ENCODE measurements at places on chromosomes 4 and X.

DNA sequence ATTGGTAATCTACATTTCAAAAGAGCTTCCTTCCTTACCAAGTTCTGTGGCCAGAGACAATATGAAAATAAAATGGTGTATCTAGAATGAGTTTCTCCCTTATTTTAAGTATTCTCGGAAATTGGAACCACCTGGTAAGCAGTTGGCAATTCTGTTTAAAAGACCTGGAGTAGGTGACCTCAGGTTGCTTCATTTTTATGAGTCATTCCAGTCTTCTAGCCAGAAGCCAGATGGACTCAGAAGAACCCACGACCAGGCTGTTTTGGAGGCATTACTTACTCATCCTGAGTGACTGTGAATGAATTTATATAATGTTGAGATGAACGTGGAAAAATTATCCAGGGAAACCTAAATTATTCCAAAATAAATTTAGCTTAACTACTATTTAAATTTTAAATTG lies 9.1 kb downstream of the BMPR1B start:
- no peak for DNase-seq

GRCh38 chr4:176274441-176274840 lies 5.4 kb upstream of the ASB5 start:
- no peak for DNase-seq

GRCh38 chrX:65933085-65933589 lies 106.7 kb downstream of the VSIG4 start:
- no peak for DNase-seq

GRCh38 chr4:148654131-148654530 lies 211.9 kb upstream of the NR3C2 start:
- DNase-seq = no peak

DNA sequence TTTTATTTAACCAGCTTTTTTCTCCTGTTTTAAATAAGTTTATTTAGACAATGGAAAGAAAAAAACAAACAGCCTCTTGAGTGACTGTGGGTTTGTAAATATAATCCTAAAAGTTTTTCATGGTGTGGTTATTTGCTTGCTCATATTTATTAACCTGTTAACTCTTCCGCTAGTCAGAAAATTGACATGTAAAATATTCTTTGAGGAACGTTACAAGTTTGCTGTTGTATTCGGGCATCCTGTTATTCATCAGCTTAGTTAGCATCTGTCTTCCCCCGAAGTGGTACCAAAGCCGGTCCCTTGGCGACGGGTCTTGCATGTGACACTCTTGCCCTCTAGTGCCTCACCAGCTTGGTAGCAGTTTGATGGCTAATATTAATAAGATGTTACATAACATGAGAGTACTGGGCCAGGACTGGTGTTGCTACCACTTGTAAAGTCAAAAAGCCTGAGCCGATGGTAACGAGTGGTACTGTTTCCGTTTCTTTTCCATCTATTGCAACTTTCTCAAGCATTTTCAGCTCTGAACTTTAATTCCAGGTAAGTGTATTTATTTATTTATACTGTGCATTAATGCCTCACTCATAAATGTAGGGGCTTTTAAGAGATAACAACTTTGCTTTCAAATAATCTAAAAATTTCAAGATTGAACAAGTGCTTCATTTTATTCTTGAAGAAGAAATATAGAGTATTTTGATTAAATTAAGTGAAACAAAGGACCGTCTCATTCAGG lies at the start of gene NDST3:
NDST3 (plus strand) TSS at position 434 of the 733 bp plus-strand sequence. CDS start 19,425 bp downstream, outside the sequence.
- no peak for DNase-seq

DNA sequence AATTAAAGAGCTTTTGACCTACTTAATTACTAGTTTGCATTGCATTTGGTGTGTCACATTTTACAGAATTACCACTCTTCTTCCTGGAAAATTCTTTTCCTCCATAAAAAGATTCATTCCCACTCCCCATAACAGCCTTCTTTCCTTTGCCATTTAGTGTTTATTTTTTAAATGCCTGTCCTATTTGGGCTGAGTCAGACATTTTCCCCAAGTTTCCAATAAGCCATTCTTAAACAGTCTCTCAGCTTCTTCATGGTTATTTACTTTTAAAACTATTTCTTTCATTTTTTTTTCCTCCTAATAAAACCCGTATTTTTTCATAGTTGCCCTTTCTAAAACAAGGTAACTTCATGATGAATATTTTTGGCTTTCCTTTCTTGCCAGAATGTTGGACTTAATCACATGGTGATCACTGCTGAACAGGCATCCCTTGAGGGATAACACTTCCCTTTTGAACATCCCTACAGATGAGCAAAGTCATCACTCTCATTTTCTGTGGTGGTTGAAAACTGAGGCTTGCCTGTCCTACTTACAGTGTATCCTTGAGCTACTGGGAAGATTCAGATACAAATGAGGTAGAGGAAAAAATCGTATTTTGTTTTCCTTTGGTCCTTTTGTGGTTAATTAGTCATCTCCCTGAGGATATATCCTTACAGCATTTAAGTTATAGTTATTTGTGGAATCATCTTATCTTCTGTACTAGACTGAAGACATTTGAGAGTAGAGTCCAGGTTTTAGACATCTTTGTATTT lies 520.5 kb upstream of the NR3C2 start:
- no peak for DNase-seq

- DNase-seq = no peak
These were observed 222.6 kb downstream of the NDST4 start for GRCh38 chr4:114890773-114891172.

DNA sequence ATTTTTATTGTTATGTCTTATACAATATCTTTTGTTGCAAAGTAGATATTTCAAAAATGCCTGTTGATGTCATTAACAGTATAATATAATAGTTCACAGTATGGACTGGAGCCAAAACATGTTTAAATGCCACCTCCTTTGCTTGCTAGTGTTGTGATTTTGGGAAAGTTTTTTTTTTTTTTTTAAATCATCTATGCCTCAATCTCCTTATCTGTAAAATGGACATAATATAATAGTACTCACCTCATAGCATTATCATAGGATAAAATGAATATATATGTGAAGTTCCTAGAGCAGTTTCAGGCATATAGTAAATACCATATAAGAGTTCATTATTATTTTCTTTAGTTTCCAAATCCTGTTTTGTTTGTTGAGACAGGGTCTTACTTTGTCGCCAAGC lies 18.3 kb upstream of the MRPL1 start:
- no peak for DNase-seq

DNA sequence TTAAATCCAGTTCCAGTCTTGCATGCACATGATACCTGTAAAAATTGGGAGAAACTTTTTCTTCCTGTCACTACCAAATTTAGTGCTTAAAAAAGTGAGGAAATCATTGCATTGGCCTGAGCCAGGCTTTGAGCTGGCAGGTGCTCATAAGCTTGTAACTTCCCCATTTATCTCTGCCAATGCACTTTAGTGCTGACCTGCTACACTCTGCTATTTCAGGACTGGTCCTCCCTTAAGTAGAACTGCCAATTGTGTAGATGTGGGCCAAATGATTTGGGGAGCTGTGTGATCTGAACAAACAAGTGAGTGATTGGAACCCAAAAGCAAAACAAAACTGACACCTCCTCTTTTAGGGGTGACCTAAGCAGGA lies 51.8 kb downstream of the ZNF827 start:
- no peak for DNase-seq

- DNase-seq = no peak
These were observed 58.8 kb upstream of the TRPC3 start for GRCh38 chr4:122010610-122011009.

GRCh38 chrX:115892787-115893671 lies 277.5 kb upstream of the AGTR2 start:
- no peak for DNase-seq

DNA sequence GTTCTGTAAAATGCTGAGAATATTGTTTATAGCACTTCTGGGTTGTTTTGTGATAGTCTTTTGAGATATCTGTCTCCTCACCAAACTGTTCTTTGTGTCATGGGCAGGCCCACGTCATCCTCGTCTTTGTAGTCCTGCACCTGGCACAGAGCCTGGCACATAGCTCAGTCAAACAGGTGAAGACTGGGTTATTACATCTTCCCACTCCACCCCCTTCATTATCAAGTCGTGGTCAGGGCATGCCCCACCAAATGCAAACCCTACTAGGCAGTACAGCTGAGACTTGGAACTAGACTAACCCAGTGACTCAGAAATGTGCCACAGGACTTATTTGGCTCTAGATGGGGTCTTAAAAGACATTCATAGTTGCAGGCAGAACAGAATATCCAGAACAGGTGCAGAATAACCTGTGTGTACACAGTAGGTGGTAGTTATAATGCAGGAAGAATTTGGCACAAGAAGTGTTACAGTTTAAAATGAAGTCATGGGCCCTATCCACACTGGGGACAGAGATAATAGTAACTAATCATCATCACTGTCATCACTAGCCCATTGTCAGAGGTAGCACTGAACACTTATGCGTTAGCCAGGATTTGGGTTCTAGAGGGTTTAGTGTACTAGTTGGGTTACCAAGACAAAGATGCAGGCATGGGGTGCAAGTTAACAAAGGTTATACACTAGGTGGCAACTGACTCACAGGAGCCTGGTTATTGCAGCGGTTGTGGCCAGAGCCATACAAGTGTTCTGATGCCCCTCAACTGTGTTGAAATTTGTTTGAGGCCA lies 74.9 kb downstream of the TBL1X start:
- no peak for DNase-seq

DNA sequence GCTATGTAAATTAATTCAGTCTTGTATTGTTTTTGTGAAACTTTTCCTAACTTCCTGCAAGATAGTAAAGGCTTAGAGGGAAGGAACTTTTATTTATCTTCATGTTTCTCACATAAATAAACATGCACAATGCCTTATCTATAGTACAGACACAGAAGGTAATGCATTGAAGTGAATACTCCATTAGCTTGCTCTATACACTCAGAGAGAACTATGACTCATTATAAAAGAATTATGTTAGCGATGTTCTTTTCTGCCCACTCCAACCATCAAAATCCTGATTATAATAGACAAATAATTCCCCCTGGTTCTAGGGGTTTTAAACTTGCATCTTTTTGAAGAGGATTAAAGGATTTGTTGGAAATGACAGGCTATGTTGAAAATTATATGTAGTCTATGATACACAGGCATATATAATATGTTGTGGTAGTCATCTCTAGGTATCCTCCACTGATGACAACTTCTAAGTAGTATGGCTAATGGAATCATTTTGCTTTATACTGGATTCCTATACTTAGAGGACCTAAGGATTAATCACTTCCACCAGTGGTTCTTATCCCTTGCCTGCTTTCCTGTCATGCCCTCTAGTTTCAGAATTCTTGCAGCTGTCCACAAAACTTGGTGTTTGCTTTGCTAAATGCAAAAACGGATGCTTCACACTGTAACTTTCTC lies 115.7 kb downstream of the NDST4 start:
- DNase-seq = no peak

- no peak for DNase-seq
These were observed 50.8 kb downstream of the WWC2 start for GRCh38 chr4:183149616-183150539.

GRCh38 chr4:11549525-11549924 lies 120.8 kb upstream of the HS3ST1 start:
- DNase-seq = no peak

DNA sequence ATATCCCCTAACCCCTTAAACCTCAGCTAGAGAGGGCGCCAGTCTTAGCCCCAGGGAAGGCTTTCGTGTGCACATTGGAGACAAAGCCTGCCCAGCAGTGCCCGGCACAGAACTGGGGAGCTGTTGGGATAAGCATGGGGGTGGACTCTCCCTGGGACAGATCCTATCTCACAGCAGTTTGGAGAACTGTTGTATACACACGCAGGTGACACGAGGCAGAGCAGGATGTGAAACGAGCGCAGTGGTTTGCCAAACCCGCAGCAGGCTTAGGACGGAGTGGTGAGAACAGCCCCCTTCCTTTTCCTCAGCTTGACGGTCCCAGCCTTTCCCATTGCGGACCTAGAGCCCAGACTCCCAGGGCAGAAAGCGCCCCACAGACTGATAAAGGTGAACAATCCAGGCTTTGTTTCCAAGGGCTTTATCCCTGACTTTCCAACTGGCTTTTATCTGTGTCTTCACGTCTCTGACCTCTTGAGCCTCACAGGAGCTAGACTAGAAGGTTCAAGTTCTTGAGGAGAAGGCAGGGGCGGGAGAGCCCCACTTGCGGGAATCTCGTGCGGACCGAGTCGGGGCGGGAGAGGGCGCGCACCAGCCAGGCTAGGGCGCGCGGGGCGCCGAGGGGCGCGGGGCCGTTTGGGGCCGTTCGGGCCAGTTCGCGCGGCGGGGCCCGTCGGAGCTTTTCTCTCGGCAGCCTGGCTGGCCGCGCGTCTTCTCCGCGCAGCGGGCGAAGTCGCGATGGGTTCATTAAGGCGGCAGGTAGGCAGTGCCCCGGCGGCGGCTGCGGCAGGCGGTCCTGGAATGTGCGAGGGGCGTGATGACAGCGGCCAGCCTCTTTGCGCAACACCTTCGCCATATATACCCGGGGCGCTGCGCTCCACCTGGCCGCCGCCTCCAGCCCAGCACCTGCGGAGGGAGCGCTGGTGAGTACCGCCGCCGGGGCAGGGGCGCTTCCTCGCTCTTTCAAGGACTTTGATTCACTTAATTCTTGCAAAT lies at the start of gene SLC34A2:
SLC34A2 (plus strand) TSS at position 881 of the 993 bp plus-strand sequence. CDS start 6,650 bp downstream, outside the sequence.
- DNase-seq = no peak

GRCh38 chrX:68838571-68838910 lies 9.7 kb downstream of the EFNB1 start:
- no peak for DNase-seq

GRCh38 chr4:16226816-16227461 lies 668 bp upstream of the TAPT1 start:
- peak; percentile 46 for DNase-seq

GRCh38 chr4:174036576-174036975 lies 246.9 kb downstream of the FBXO8 start:
- DNase-seq = no peak

DNA sequence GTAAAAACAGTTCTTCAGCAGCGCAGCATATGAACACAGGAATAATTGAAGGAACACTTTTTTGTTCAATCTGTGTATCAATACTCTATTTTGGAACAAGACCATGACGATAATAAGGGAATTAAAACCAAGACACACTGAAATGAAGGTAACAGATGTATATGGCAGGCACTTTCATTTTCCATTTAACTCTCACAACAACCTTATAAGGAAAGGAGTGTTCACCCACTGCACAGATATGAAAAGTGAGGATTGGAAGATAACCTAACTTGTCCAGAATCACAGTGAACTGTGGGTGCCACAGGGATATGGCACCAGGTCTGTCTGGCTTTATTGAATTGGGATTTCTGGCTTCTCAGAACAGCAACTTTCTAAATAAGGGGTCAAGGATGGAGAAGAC lies 153.3 kb downstream of the MID1IP1 start:
- DNase-seq = no peak

DNA sequence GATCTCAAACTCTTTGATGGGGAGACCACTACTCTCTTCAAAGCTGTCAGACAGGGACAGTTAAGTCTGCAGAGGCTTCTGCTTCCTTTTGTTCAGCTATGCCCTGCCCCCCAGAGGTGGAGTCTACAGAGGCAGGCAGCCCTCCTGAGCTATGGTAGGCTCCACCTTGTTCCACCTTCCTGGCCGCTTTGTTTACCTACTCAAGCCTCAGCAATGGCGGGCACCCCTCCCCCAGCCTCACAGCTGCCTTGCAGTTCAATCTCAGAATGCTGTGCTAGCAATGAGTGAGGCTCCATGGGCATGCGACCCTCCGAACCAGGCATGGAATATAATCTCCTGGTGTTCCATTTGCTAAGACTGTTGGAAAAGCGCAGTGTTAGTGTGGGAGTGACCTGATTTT lies 42.1 kb upstream of the UGT2B10 start:
- no peak for DNase-seq

Data from activated naive CD4-positive, alpha-beta T cell treated with Interleukin-2 at 50 U/mL for 16 hours (primary cell).